Tibial nerve (tissue), 4 donors: ENCODE measurements at places on chromosomes 2 and 18. TPM values are rescaled to one million over a fixed set of nuclear protein-coding genes. Genes with fewer than 3 reads are reported as not detected.

The G6PC2 gene
- not detected for total RNA-seq

The AQP4 gene
- 0.30 TPM for total RNA-seq

The CCDC85A gene
- 2.8 TPM for total RNA-seq

The DSG4 gene
- total RNA-seq, result not detected

The PASK gene
- 7.4 TPM for total RNA-seq

The LYG2 gene
- not detected for total RNA-seq

The RAB6C gene
- total RNA-seq, result not detected

GRCh38 chr2:98510322-98510662, 65.6 kb downstream of the INPP4A start:
- no peak for DNase-seq

GRCh38 chr2:159002462-159003111, 34.1 kb downstream of the TANC1 start:
- DNase-seq, result no peak

- no peak for DNase-seq
Measured at GRCh38 chr2:80328159-80328571, 23.6 kb upstream of the LRRTM1 start.

DNA sequence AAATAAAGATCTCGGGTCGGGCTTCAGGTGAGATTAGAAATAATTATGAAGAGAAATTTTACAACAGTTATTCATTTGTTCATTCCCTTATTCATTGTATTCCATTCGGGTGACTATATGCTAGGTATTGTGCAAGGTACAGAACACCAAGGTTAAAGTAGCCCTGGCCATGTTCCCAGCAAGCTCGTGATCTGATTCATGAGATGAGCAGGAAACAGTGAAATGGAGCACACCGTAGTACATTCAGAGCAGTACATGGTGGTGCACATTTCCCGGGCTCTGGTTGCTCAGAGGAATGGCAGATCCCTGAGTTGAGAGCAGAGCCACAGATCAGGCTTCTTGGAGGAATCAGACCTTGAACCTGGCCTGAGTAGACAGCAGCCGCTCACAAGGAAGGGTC, 87.7 kb downstream of the PRKRA start:
- no peak for DNase-seq

DNA sequence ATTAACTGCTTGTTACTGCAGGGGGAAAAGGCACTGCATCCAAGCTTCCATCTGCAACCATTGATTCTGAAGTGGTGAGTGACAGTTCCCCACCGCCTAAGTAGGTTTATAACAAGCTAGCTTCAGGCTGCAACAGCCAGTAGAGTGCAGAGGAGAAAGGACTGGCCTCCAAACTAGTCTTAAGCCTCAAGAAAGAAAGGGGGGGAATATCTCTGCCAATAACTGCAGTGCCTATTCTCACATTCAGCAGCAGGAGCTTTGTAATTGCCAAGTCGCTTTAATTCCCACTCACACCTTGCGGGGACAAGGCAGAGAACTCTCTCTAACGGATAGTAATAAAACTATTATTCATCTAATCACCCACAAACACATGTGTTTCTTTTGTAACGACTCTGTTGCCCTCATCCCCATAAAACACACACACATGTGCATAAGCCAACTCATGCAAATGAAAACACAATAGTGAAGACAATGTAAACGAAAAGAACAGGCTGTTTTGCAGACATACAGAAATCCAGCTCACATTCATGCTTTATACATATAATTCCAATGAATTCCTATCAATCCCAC, 1963.3 kb upstream of the PIK3C3 start:
- DNase-seq, result no peak

GRCh38 chr2:130391872-130392670, 36.2 kb downstream of the PTPN18 start:
- DNase-seq, result no peak

DNA sequence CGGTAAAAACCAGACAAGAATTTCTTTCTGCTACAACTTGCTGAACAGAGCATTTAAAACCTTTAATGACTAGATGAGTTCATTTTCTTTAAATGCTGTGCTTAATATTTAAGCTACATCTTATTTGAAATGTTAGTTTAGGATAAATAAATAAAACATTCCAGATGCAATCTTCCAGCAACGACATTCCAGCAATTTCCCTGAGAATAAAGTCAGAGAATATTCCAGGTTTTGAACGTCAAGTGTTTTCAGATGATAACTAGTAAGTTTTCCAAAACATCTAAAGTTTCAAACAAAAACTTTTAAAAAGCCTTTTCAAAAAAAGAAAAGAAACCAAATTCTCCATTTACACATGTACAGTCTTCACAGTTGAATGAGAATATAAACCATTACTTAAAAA, 104.8 kb downstream of the PPP1R1C start:
- DNase-seq, result no peak

GRCh38 chr2:69469784-69470183, 32.5 kb upstream of the NFU1 start:
- no peak for DNase-seq

DNA sequence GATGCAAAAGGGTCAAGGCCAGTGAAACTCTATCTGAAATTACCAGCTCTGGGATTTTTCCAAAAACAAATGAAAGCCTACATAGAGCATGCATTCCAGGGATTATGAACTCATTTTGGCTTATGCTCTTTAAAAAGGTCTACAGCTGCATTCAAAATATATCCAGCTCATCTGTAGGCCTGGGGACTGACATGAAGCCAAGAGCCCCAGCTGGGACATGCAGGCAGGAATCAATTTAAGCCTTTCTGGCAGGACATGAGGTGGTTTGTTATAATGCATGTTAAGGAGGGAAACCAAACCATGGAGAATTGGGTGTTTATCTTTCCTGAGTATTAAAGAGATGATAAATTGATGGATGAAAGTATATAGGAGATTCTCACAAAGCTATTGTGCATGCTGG, 164.5 kb downstream of the RBM43 start:
- no peak for DNase-seq

DNA sequence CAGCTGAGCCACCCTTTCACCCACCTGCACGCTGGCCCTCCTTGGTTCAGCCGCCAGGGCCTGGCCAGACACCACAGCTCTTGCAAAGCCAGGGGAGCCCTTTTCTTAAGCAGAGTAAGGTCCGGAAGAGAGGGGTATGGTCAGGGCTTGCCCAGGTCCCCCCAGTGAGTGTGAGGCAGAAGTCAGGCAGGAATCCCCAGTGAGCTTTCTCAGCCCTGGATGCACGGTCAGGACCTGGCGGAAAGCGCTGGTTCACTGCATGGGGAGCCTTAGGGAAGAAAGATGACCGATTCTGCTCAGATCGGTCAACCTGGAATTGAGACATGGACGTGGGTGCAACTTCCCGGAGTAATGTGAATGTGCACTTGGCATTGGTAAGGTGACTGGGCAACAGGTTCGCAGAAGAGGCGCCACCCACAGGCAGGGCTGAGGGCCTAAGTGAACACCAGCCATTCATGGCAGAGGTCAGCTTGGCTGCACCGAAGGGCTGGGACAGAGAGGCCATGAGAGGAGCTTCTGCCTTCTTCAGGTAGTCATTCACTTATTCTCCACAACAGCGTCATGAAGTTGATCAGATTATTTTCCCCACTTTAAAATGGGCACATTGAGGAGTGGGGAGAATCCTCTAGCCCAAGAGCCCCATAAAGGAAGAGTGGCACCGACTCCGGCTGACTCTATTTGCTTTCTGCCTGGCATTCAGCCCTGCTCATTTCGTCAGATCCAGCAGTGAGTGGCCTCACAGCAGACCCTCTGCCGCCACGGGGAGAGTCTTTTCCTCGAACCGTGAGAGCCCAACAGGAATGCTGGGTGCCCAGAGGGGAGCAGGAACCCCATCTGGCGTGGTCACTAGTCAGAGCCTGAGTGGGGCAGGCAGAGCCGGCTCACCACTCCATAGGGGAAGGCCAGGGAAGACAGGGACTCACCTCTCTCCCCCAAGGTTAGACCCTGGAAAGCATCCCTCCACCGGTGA, 35.8 kb downstream of the SCTR start:
- peak; percentile 3 for DNase-seq

DNA sequence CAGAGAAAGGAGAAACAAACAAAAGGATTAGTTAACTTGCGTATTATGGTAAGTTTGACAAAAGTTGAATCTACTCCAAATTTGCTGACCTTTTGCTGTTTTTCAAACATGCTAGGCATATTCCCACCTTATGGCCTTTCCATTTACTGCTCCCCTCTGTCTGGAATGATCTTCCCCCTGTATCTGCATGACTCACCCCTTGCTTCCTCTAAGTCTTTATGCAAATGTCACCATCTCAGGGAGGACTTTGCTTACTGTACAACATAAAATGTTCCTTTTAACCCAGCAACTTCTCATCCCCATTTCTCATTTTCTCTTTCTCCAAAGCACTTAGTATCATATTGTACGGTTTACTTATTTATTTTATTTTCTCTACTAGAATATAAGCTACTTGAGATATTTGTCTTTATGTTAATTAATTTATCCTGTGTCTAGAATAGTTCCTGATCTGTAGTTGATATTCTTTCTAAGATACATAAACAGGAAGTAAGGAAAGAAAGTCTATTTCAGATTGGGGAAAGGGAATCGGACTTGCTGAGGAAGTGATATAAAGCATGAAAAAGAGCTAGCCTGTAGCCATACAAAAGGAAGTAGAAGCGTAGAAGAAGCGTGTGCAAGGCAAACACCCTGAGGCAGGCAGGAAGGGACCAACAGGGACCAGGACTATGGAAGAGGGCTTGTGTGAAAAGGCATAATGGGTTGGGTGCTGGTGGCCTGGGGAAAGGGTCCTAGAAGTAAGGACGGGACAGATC, 144.9 kb upstream of the ERBB4 start:
- no peak for DNase-seq

- no peak for DNase-seq
Measured at GRCh38 chr2:162677476-162677875, 161.1 kb downstream of the KCNH7 start.

DNA sequence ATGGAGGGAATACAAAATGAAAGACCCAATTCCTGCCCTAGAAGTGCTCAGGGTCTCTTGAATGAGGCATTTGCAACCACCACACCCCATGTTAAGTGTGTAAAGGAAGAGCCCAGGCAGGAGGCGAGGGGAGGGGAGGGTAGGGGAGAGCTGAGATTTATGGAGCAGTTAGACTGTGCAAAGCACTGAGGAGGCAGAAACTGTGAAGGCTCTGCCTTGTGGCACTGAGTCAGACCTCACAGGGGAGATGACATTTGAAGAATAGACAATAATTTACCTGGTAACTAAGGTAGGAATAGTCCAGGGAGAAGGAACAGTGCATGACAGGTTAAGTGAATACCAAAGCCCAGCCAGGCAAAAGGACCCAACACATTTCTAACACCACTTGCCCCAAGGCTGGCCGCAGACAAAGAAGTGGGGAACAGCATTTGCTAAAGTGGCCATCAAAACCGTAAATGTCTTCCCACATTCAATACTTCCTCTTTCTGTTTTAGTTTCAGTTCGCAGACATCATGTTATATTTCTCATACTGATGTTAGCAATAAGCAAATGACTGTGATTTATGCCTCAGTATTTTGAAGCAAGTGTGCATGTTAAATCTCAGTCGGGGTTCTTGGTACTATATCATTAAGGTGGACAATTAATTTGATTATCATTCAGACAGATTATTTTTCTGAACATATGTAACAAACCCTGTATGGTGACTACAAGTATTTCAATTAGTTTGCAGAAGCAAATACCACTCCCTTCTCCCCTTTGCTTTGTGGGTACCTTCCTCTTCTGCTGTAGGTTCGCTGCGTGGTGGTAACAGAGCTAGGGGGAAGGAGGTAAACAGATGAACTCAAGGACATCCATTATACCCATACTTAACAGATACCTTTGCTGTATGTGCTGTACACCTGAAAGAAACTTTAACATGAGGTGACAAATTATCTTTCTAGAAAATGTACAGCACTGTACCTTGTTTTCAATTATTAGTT, 27.5 kb downstream of the CDH20 start:
- no peak for DNase-seq

DNA sequence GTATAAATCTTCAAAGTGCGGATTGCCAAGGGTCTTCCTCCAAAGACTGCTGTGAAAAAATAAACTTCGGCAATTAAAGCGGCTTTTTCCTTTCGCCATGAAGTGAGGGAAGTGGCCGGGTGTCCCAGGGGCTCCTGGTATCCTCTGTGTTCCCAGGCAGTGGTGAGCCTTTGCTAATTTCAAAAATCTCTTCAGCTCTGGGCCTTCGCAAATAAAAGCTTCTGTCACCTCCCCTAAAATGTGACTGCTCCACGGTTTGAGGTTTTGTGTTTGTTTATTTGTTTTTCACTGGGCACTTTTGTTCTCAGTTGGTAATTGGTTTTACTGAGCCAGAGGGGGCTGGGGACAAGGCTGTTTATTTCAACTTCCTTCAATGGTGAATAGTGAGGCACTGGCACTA, 270.1 kb upstream of the POU3F3 start:
- DNase-seq, result no peak

DNA sequence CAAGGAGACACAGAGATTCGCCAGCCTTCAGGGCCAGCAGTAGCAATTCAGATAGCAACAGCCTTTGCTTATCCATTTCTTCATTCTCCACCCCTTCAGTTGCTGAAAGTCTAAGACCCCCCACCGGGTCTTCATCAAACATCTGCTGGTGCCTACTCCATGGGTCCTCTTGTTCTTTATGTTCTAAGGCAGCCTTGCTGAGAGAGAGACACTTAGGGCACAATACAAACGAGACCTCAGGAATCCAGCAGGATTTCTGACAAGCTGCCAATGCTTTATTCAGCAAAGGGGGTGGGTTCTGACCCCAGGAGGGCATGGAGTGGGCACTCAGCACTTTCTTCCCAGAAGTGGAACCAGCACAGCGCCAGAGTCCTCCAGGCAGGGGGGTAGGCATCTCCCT, 36.2 kb upstream of the CNGA3 start:
- no peak for DNase-seq

DNA sequence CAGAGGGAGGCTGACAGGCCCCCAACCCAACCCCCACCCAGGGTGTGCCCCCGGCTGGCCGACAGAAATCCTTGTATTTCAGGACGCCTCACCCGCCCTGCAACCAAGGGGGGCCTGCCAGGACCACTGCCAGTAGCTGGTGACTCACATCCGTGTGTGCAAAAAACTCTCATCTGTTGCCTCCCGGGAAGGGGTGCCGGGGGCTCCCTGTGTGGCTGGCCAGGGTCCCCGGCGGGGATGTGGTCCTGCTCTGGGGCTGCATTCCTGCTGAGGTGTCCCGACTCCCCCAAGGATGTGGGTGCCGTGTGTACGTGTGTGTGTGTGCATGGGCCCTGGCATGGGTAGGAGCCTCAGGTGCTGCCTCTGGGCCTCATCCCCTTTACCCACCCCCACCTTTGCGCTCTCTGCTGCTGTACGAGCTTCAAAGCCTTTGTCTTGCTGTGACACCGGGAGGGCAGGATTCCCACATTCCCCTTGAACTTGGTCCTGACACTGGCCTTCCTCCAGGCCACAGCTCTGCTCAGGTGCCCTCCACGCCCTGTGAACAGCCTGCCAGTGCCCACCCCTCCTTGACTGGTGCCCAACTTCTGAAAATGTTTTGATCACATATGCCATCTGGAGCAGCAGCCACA, 226.3 kb upstream of the HDAC4 start:
- DNase-seq, result no peak

GRCh38 chr18:69365658-69366057, 35.0 kb upstream of the DOK6 start:
- DNase-seq, result no peak

GRCh38 chr2:7884338-7884737, 797.5 kb upstream of the ID2 start:
- DNase-seq, result no peak

GRCh38 chr18:46393230-46393629, 263.8 kb downstream of the LOXHD1 start:
- DNase-seq, result no peak
